GM12878 (cell line): ENCODE measurements at places on chromosomes 13 and 19.

DNA sequence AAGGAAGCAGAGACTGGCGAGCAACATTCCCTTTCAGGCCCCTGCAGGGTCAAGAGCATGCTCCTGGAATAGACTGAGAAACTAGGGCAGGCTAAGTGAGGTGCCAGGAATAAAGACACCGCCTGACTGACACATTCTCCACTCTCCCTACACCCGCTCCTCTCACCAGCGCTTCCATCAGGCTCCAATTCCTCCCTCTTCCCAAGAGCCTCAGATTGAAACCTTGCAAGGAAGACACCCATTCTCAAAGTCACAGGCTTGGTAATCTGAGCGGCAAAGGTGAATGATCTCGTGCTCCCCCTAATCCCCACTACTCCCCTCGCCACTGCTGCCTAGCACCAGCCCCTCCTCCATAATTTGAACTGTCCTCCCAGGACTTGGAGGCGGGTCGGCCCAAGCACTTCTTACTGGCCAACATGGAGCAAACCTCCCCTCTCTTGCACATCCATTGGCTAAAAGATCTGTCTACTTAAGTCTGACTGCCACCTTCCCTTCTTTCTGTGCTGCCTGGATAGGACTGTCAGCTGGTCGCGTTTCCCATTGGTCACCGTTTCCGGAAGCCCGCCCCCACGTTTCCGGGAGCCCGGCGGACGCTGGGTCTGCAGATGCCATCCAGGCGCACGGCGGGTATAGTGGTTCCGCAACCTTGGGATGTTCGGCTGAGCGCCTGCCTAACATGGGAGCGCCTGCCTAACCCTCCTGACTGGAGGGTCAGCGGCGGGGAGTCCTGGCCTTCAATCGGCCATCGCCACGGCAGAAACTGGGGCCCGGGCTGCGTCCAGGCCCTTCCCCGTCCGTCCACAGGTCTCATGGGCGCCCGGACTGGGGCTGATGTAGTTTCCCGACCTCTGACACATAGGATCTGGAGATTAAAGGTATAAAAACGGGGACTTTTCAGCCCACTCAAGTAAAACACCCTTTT is 33.6 kb downstream of the ZNF383 start:
- DNase-seq = peak; percentile 54

DNA sequence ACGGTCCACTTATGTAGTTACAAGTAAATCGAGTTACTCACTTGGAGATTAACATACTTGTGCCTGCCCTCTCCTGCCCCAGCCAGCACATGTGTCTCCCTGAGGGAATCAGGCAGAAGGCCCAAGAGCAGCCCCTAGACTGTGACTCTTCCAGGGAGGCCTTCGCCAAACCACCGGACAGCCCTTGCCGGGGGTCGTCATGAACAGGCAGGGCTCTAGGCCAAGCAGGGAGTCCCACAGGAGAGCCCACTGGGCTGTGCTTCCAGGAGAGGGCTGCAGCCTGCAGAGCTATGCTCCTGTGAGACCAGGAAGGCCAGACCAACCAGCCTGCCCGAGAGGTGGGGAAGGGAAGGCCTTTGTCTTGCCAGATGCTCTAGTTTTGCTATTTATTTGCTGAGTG is 283.3 kb downstream of the FOXO1 start:
- no peak for DNase-seq

GRCh38 chr19:344625-345319 is at the start of gene MIER2:
TSS of gene MIER2 (minus strand) at chr19:344796. CDS start at chr19:344782, 14 bp downstream.
- peak; percentile 16 for DNase-seq

GRCh38 chr13:88217372-88217771 is 546.2 kb downstream of the SLITRK5 start:
- DNase-seq = no peak

DNA sequence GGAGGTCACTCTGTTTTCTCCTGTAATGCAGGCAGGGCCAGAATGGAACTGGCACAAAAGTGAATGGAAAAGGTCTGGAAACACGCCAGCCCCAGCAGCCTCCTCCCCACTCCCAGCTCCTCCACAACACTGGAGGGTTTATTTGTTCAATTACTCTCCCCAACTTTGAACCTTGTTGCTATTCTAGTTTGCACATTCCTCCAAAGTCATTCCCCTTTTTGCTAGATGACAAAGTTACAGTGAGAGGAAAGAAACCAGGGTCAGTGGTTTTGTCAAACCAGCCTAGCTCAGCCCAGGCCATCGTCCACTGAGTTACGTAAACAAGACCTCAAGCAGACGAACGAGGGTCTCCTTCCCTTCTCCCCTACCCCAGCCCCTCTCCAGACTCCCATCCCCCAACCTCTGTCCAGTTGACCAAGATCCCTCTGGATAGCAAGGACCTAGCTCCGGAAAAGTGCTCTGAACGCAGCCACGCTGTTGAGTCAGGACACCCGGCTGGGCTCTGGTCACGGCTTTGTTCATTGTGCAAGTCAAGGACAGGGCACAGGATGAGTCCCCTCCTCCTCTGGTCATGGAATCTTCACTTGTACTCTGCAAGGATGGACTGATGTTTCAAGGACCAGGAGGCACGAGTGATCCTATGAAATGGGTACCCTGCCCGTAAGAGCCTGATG is 180.0 kb downstream of the USP12 start:
- DNase-seq = no peak

- DNase-seq = no peak
Observed at GRCh38 chr19:16380943-16381755, 56.5 kb downstream of the KLF2 start.

DNA sequence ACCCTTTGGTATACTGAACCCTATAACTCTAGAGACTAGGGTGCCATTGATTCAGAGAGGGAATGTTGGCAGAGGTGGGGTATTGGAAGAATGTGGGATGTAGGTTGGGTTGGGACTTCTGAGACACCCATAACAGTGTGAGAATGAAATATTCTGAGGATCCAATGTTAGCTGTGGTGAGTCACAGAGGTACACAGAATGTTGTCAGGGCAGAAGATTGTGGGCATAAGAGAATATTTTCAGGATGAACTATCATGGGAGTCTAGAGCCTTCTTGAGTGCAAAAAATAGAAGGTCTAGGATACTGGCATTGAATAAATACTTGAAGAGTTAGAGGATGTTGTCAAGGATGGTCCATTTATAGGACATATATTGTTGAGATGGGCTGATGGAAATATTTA is 9.0 kb downstream of the KLK13 start:
- DNase-seq = no peak

DNA sequence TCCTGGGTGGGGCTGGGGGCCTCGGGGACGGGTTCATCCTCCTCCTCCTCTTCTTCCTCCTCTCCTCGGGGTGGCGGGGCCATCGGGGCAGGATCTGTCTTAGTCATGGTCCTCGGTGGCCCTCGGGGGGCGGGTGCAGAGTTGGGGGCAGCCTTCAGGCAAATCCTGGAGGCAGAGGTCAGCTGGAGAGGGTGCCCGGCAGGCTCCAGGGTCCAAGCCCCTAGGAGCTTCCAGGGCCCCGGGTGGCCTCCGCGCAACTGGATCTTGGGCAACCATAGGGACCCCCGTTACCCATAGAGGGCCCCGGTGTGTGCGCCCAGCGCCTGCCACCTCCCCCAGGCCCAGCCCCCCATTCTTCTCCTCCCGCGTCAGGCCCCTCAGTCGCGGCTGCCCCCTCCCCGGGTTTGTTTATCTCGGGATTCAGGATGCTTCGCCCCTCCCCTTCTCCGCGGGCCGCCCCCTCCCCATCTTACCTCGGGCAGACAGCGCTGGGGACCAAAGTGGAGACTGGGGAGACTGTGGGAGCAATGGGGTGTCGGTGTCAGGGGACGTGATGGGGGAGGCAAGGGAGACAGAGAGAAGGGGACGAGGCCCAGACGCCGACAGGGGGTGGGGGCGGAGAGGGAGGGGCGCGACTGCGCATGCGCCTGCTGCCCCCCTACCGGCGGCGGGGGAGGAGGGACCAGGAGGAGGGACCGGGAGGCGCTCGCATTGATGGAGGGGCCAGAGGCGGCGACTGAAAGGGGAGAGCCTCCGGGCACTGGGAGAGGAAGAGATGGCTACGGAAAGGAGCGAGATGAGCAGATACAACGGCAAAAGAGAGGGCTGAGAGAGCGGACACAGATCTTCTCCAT is at the start of gene CLIP3:
Gene CLIP3 (minus strand): TSS at position 623 of the 854 bp plus-strand sequence. CDS start 516 bp downstream, at position 107.
- no peak for DNase-seq

GRCh38 chr13:110232756-110233155 is 74.2 kb downstream of the COL4A1 start:
- no peak for DNase-seq

GRCh38 chr19:52621376-52621775 is 16.8 kb downstream of the ZNF83 start:
- no peak for DNase-seq

DNA sequence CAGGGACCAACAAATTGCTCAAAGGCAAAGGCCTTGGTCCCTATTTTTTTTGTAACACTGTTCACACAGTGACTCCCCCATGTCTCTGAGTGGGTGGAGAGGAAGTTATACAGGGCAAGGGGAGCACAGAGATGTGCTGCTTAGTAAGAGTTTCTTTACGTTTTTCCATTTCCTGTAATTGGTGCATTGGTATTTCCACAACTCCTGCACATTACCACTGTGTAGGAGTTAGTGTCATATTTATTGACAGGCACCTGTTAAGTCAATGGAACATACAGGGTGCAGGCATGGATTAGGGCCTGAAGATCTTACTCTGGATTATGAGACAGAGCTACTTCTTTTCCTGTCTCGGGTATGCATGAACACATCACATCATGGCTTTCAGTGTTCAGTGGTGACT is 45.2 kb downstream of the SOX21 start:
- no peak for DNase-seq

GRCh38 chr19:20611866-20612265 is 46.3 kb upstream of the ZNF737 start:
- DNase-seq = no peak

DNA sequence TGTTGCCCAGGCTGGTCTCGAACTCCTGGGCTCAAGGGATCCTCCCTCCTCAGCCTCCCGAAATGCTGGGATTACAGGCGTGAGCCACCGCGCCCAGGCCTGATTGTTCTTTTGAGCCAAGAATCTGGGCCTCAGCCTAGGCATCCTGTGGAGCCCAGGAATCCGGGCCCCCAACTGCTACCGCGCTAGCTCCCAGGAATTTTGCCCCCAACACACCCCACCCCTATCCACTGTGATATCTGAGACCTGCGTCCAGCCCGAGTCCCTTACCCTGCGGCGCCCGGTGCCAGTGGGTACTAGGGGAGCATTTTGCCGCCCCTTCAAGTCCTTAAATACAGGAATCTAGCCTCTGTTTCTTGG is 838 bp upstream of the MYADM start:
- DNase-seq = no peak

- DNase-seq = no peak
Observed at GRCh38 chr13:32779119-32779518, 192.9 kb downstream of the PDS5B start.

DNA sequence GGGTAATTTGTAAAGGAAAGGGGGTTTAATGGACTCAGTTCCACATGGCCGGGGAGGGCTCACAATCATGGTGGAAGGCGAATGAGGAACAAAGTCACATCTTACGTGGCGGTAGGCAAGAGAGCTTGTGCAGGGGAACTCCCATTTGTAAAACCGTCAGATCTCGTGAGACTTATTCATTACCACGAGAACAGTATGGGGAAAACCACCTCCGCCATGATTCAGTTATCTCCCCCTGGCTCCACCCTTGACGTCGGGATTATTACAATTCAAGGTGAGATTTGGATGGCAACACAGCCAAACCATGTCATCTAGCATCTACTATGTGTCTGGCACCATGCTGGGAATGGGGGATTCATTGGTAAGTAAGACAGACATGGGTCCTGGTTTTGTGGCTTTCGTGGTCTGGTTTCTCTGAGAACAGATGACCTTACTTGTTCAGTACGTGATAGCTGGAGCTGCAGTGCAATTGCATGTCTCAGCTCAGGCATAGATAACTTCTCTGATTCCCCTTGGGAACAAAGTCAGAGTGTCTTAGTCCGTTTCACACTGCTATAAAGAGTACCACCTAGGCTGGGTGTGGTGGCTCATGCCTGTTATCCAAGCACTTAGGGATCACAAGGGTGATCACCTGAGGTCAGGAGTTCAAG is 8.3 kb downstream of the ZNF554 start:
- DNase-seq = peak; percentile 36

- no peak for DNase-seq
Observed at GRCh38 chr19:42099336-42099925, 23.5 kb downstream of the ZNF574 start.

- no peak for DNase-seq
Observed at GRCh38 chr13:29761815-29762214, 88.6 kb downstream of the UBL3 start.

DNA sequence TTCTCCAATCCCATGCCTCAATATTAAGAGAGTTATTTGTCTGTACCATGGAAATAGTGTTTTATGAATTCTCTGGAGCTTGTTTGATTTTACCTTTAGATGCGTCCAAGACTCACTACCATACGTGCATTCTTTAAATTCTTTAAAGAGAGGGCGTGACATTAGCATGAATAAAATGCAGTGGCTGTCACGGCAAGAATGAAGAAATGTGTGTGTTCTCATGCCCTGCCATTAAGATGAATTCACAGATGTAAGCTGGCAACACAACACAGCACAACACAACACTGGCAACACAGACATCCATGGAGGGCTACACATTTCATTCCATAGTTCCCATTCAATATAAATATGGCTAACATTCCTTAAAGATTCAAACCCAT is 213.4 kb downstream of the ENOX1 start:
- DNase-seq = no peak
